Adrenal gland (tissue), 19 donors: ENCODE measurements at places on chromosomes 3 and 15. TPM values are rescaled to one million over a fixed set of nuclear protein-coding genes. Genes with fewer than 3 reads are reported as not detected.

The PODXL2 gene
- polyA plus RNA-seq: 22.5 TPM

The PFN2 gene
- polyA plus RNA-seq: 148 TPM

The TUBGCP5 gene
- 8.6 TPM for polyA plus RNA-seq

The GP9 gene
- 0.13 TPM for polyA plus RNA-seq

The ALG3 gene
- 71.4 TPM for polyA plus RNA-seq

The BFSP2 gene
- polyA plus RNA-seq: not detected

The TPRG1 gene
- polyA plus RNA-seq: 2.6 TPM

The PROK2 gene
- polyA plus RNA-seq: 0.18 TPM

DNA sequence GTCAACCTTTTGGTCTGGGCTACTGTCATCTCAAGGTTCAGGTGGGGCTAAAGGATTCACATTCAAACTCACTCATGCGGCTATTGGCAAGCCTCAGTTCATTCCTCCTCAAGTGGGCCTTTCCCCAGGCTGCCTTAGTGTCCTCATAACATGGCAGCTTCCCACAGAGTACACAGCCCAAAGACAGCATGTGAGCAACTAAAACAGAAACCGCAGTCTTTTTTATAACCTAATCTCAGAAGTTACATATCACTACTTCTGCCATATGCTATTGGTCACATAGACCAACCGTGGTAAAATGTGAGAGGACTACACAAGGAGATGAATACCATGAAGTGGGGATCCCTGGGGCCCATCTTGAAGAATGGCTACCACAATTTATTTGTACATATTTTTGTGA, 4.5 kb upstream of the CEP70 start:
- H3K4me3 ChIP-seq: no peak overlapping the region
- H3K4me1 ChIP-seq: no peaks in the 10 kb centered on the region
- no peak overlapping the region for H3K27ac ChIP-seq
- H3K36me3 ChIP-seq: no peaks in the 10 kb centered on the region
- no peak for DNase-seq
- H3K27me3 ChIP-seq: no peaks in the 10 kb centered on the region

DNA sequence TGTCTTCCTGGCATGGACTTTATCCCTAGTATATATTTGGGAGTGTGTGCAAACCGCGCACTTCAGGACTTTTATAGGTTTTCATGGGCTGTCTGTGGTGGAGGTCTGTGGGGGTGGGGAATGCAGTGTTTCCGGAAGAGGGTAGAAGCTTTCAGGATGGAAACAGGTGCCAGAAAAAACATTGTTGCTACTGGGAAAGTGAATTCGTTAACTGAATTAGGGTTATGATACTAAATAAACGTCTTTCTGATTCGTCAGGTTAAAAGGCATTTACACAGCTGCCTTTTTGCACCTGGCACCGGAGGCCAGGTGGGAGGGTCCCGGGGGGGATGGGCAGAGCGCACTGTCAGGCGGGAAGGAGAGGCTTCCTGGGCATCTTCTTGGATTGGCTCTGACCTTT, 62.1 kb downstream of the SLCO3A1 start:
- H3K27ac ChIP-seq: no peak overlapping the region
- no peak overlapping the region for H3K4me3 ChIP-seq
- no peak for DNase-seq
- H3K4me1 ChIP-seq: no peaks in the 10 kb centered on the region
- no peaks in the 10 kb centered on the region for H3K27me3 ChIP-seq

GRCh38 chr15:63605816-63606215, 8.6 kb downstream of the FBXL22 start:
- no peaks in the 10 kb centered on the region for H3K36me3 ChIP-seq

DNA sequence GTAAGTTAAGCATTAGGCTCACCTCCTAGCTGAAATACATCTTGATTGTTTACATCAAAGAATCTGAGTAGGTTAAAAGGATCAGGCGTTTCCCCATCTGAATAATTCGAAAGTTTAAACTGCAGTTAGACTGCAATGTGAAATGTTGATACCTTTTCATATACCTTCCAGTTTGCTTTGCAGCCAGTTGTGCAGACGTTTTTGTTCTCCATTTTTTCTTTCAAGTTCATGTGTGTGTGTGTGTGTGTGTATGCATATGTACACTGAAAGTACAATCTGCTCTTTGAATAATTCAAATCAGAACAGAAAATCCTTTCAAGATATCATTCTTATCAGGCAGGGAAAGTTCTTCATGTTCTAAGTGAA, 2.9 kb downstream of the ITPR1 start:
- peaks cover 8% of the 10 kb centered on the region for H3K4me1 ChIP-seq
- H3K4me3 ChIP-seq: no peak overlapping the region
- H3K36me3 ChIP-seq: no peaks in the 10 kb centered on the region
- H3K27ac ChIP-seq: no peak overlapping the region
- H3K27me3 ChIP-seq: no peaks in the 10 kb centered on the region

- no peak overlapping the region for H3K4me3 ChIP-seq
- DNase-seq: no peak
- peaks cover 38% of the 10 kb centered on the region for H3K27me3 ChIP-seq
- H3K36me3 ChIP-seq: no peaks in the 10 kb centered on the region
Observed at GRCh38 chr15:59792359-59792758, 103.2 kb upstream of the BNIP2 start.

DNA sequence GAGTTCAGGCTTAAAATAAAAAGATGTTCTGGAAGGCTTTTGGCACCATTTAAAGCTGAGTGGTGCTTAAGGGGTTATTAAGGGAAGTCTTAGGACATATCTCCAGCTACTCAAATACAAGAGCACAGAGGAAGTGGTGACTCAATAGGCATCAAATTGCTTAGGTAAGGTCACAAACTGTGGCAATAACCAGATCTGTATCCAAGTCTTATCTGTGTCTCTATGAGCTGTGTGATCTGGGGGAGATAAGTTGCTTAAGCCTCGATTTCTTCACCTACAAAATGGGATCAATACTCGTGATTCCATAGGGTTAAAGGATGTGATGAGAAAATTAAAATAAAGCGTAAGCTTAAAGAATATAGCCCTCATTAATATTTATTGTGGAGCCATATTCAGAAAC, 7.6 kb downstream of the HDC start:
- H3K4me1 ChIP-seq: no peaks in the 10 kb centered on the region
- H3K27ac ChIP-seq: no peak overlapping the region
- no peak overlapping the region for H3K4me3 ChIP-seq
- no peaks in the 10 kb centered on the region for H3K27me3 ChIP-seq

DNA sequence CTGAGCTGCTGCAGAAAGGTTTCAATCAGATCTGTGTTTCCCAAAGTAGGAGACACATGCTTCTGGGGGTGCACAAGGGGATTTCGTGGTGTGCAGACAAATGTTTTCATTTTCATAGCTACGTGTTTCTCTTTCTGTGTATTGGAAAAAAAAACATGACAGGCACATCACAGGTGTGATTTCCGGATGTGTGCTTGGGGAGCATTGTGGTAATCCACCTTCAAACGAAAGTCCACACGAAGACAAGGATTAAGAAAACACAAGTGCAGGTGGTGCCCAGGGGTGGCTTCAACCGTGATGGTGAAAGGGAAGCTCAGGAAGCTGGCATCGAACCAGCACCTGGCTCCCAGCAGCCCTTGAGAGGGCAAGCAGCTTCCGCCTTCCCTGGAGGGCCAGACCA, 164.6 kb upstream of the LINGO1 start:
- no peak overlapping the region for H3K27ac ChIP-seq
- no peaks in the 10 kb centered on the region for H3K36me3 ChIP-seq
- H3K27me3 ChIP-seq: no peaks in the 10 kb centered on the region

DNA sequence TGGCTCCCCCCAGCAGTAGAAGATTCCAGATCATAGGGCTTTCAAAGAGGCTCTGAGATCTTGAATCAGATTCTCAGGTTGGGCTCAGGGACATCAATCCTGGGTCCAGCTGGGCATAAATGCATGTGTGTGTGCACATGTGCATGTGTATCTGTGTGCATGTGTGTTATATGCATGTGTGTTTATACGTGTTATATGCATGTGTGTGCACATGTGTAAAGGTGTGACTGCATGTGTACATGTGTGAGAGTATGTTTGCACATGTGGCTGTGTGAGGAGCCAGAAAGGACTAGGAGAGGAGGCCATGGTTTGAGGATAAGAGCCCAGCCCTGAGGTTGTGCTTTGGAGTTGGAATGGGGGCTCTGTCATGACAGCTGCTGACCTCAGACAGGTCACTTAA, 1.8 kb upstream of the MAPKAPK3 start:
- H3K4me3 ChIP-seq: no peak overlapping the region
- H3K27me3 ChIP-seq: no peaks in the 10 kb centered on the region
- DNase-seq: no peak
- H3K27ac ChIP-seq: no peak overlapping the region
- H3K36me3 ChIP-seq: no peaks in the 10 kb centered on the region
- peaks cover 25% of the 10 kb centered on the region for H3K4me1 ChIP-seq

DNA sequence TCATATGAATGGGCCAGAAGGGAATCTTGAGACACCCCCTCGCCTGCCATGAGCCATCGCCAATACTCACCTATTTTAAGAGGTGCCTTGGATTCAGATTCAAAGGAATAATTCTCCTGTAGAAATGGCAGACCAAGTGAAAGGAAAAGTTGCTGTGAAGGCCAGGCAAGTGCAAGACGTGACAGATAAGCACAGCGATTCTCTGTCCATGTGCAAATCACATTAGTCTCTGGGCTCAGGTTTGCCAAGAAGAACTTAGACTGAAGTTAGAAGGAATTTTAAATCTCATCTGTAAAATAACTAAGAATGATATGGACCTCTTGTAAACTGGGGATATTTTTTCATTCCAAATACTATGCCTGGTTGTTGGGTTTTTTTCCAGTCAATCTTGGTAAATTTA, 173.6 kb downstream of the UACA start:
- no peak overlapping the region for H3K27ac ChIP-seq
- no peak overlapping the region for H3K4me3 ChIP-seq
- no peaks in the 10 kb centered on the region for H3K27me3 ChIP-seq
- H3K36me3 ChIP-seq: no peaks in the 10 kb centered on the region
- no peaks in the 10 kb centered on the region for H3K4me1 ChIP-seq

DNA sequence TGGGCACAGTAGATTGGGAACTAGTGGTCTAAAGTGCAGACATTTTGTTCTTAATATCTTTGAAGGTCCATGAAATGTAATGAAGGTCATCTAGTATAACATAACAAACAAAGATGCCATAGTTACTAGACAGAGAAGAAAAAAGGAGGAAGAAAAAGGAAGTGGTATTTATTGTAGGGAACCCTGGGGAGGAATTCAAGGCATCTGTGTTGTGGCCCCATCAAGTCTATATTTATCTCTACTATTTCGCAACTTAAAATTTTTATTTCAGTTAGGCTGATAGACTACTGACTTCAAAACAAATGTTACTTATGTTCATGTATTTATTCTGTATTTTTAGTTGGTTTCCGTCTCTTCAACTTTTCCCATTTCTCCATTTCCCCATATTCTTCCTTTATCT, 48.9 kb upstream of the ZDHHC23 start:
- H3K27me3 ChIP-seq: no peaks in the 10 kb centered on the region
- no peaks in the 10 kb centered on the region for H3K36me3 ChIP-seq
- H3K4me1 ChIP-seq: no peaks in the 10 kb centered on the region

DNA sequence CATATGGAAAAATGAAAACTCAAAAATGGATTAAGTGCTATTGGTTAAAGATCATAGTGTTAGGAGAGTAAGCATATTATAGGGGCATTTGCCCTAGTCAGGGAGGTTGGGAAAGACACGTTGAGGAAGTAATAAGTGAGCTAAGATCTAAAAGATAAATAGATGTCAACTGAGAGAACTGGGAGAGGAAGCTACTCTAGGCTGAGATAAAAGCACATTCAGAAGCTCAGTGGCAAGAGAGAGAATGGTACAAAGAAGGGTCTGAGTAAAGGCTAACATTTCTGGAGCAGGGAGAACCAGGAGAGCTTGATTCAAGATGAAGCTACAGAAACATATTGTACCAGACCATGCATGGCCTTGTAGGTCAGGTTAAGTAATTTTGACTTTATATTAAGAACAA, 63.9 kb downstream of the TRPC1 start:
- no peak for DNase-seq
- H3K36me3 ChIP-seq: no peaks in the 10 kb centered on the region
- no peaks in the 10 kb centered on the region for H3K27me3 ChIP-seq
- H3K4me3 ChIP-seq: no peak overlapping the region
- no peaks in the 10 kb centered on the region for H3K4me1 ChIP-seq
- H3K27ac ChIP-seq: no peak overlapping the region

GRCh38 chr3:69052472-69052898, 352 bp upstream of the TMF1 start:
- H3K4me3 ChIP-seq: peak overlapping the region; percentile 67
- H3K27me3 ChIP-seq: no peaks in the 10 kb centered on the region
- H3K36me3 ChIP-seq: peaks cover 29% of the 10 kb centered on the region
- peak overlapping the region; percentile 44 for H3K27ac ChIP-seq
- H3K4me1 ChIP-seq: no peaks in the 10 kb centered on the region

- H3K4me3 ChIP-seq: no peak overlapping the region
- no peaks in the 10 kb centered on the region for H3K36me3 ChIP-seq
- H3K4me1 ChIP-seq: no peaks in the 10 kb centered on the region
- DNase-seq: no peak
- no peaks in the 10 kb centered on the region for H3K27me3 ChIP-seq
- no peak overlapping the region for H3K27ac ChIP-seq
Observed at GRCh38 chr15:66014635-66015182, 145.4 kb downstream of the RAB11A start.
